ENCODE measurements at places on chromosomes 7 and 10. TPM values are rescaled to one million over a fixed set of nuclear protein-coding genes. Genes with fewer than 3 reads are reported as not detected.

The FRMD4A gene
- total RNA-seq: 42.4 TPM

The UCN3 gene
- total RNA-seq: not detected

The CEP55 gene
- 4.7 TPM for total RNA-seq

The PKD1L1 gene
- under 0.01 TPM for total RNA-seq

The LIPM gene
- not detected for total RNA-seq

The CNPY1 gene
- not detected for total RNA-seq

The ATG9B gene
- total RNA-seq: not detected

The TMEM243 gene
- total RNA-seq: 31.2 TPM

The AMZ1 gene
- total RNA-seq: 2.5 TPM

The GPR37 gene
- total RNA-seq: 0.29 TPM

The TDRD1 gene
- 0.59 TPM for total RNA-seq

The CUBN gene
- total RNA-seq: 0.88 TPM

The TRDMT1 gene
- total RNA-seq: 7.1 TPM

The DLX5 gene
- 2.5 TPM for total RNA-seq

The GPC2 gene
- total RNA-seq: 1.4 TPM

The WDFY4 gene
- total RNA-seq: 0.36 TPM

The RGR gene
- not detected for total RNA-seq

The HOGA1 gene
- total RNA-seq: 2.7 TPM

The DDIT4 gene
- 522 TPM for total RNA-seq

The MYO1G gene
- 0.29 TPM for total RNA-seq

The ERVW-1 gene
- total RNA-seq: not detected

The CALML5 gene
- not detected for total RNA-seq

The TFR2 gene
- total RNA-seq: under 0.01 TPM

The TRPV5 gene
- not detected for total RNA-seq

The TIAL1 gene
- total RNA-seq: 53.6 TPM

The LMOD2 gene
- not detected for total RNA-seq

The DYNC1I1 gene
- total RNA-seq: 2.2 TPM

The BICC1 gene
- 254 TPM for total RNA-seq

The KIN gene
- 5.8 TPM for total RNA-seq

The LIPK gene
- not detected for total RNA-seq

The TMEM196 gene
- not detected for total RNA-seq

The GNAT3 gene
- not detected for total RNA-seq

The TRIM4 gene
- total RNA-seq: 29.5 TPM

The MGMT gene
- 18.3 TPM for total RNA-seq

The TRIP6 gene
- total RNA-seq: 115 TPM

The PRXL2A gene
- total RNA-seq: 5.1 TPM

The HDAC9 gene
- 21.7 TPM for total RNA-seq

The EPO gene
- total RNA-seq: not detected

The ZC3HAV1L gene
- total RNA-seq: 17.1 TPM

The RAB19 gene
- total RNA-seq: not detected

The ANKRD1 gene
- 27.7 TPM for total RNA-seq

The GIMAP5 gene
- not detected for total RNA-seq

The IDI2 gene
- total RNA-seq: not detected

The METTL27 gene
- 8.7 TPM for total RNA-seq

The TMEM225B gene
- total RNA-seq: 0.29 TPM

The TMEM270 gene
- not detected for total RNA-seq

The HEPACAM2 gene
- under 0.01 TPM for total RNA-seq

The NAT16 gene
- not detected for total RNA-seq

The OR2A1 gene
- total RNA-seq: 0.36 TPM

The AQP1 gene
- total RNA-seq: 0.59 TPM

The SLC39A12 gene
- not detected for total RNA-seq

The TMEM176B gene
- total RNA-seq: not detected

The CAV2 gene
- total RNA-seq: 67.3 TPM

The DYDC2 gene
- not detected for total RNA-seq

The GBX1 gene
- total RNA-seq: not detected

The OR2A5 gene
- total RNA-seq: not detected

The FAM25G gene
- total RNA-seq: not detected

The ADRB1 gene
- total RNA-seq: not detected

Data from osteoblast (primary cell).